DMS 273 treated with DMSO at 0.1 percent for 48 hours (cell line): ENCODE measurements at places on chromosomes 1 and 21.

GRCh38 chr1:186082235-186082937 is 292.7 kb downstream of the TPR start:
- peak; percentile 65 for DNase-seq

- DNase-seq, result peak; percentile 22
Observed at GRCh38 chr1:60428127-60428526, 354.6 kb upstream of the C1orf87 start.

DNA sequence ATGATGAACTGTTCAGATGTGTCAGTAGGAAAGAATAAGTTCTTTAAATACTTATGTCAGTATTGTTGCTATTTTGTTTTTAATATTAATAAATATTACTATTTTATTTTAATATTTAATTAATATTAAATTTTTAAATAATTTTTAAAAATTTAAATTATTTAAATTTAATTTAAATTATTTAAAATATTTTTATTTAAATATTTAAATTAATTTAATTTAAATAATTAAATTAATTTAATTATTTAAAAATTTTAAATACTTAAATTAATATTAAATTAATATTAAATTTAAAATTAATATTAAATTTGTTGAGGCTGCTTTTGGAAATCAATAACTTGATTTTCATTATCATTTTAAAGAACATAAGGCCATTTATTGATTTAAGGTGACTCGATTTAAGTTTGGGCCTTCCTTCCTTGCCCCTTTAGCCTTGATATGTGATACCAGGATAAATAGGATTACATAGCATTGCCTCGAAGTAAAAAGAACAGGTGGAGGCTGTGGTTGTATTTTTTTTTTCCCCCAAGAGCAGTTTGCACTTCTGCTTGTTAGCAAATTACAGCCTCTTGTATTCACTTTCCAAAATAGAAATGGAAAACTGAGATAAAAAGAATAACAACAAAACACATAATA is 915.2 kb downstream of the TTLL7 start:
- DNase-seq, result no peak

GRCh38 chr1:226109829-226110248 is 47.3 kb downstream of the H3-3A start:
- DNase-seq, result peak; percentile 92

DNA sequence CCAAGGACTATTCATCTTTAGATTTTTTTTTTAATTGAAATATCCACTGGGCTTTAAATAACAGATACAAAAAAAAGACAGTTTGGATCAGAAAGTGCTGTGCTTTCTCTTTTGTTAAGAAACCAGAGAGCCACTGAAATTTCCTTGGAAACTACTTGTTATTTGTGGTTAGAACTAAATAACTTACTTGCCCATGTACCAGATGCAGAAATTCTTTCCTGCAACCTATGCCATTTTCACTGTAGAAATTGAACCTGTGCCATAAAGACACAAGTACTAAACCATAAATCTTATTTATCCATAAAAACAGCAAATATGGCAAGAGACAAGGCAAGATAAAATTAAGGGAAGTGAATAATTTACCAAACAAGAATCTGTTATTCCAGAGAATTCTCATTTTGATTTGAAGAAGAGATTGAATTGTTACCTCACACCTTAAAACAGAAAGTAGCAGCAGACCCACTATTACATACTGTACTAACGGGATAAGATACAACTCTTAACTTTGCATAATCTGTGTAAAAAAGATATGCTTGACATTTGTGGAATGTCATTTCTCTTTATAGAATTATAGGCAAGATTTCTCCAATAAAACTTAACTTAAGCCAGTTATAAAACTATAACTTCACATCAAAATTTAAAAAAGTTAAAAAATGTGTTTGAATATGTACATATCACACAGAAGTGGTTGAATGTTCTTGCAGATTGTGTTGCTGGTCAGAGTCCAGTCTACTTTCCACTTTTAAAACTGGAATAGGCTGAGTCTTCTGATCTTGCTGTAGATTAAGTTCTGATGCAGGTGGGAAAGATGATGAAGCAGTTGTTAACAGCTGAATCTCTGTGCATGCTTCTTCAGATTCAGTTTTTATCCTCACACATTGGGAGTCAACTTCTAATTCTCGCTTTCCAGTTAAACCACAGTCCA is 6.3 kb upstream of the PHTF1 start:
- no peak for DNase-seq

GRCh38 chr1:168693197-168693871 is 35.7 kb downstream of the DPT start:
- DNase-seq, result no peak

GRCh38 chr1:119943216-119943615 is 46.9 kb upstream of the ADAM30 start:
- no peak for DNase-seq
